ENCODE measurements at places on chromosomes 3 and 15. TPM values are rescaled to one million over a fixed set of nuclear protein-coding genes. Genes with fewer than 3 reads are reported as not detected.

OR5K2 gene
- total RNA-seq: not detected

- DNase-seq: peak; percentile 32
Measured at GRCh38 chr3:111592936-111593335, 2.2 kb downstream of the ZBED2 start.

KCNMB2 gene
- total RNA-seq: not detected

ZNF502 gene
- total RNA-seq: 1.9 TPM

All from astrocyte (in vitro differentiated cells and primary cell).